ENCODE measurements at places on chromosomes 11 and 22.

DNA sequence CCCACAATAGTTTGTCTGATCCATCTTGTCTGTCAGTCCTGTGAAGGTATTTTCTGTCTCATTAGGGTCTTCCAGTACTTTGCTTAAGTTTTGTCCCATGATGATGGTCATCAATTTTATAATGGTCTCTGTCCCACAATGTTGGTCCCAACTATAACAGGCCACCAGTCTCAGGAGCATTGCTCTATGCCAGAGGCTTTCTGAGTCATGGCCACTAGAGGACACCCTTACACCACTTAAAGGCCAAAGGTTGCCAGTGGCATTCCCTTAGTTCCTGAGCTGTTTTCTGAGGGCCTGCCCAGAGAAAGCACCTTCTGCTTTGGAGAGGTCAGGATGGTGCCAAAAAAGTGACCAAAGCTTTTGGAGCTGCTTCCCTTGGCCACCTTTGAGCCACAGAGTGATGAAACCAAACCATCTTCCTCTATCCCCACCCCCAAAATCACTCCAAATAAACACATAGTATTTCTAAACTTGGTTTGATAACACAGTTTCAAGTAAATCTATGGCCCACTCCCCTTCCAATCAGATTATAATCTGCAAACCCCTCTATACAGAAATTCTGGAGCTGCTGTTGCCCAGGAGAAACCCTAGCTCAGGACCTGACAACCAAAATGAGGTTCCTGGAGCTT is 19.3 kb downstream of the EIF3F start:
- DNase-seq: no peak

DNA sequence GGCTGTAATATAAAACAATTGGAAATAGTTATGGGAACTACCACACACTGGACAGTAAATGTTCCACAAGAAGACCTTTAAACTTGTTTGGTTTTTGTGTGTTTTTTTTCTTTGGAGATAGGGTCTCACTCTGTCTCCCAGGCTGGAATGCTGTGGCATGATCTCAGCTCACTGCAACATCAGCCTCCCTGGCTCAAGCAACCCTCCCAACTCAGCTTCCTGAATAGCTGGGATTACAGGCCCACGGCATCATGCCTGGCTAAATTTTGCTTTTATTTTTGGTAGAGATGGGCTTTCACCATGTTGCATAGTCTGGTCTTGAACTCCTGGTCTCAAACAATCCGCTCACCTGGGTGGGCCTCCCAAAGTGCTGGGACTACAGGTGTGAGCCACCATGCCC is 121.0 kb downstream of the MPPED2 start:
- DNase-seq: no peak

DNA sequence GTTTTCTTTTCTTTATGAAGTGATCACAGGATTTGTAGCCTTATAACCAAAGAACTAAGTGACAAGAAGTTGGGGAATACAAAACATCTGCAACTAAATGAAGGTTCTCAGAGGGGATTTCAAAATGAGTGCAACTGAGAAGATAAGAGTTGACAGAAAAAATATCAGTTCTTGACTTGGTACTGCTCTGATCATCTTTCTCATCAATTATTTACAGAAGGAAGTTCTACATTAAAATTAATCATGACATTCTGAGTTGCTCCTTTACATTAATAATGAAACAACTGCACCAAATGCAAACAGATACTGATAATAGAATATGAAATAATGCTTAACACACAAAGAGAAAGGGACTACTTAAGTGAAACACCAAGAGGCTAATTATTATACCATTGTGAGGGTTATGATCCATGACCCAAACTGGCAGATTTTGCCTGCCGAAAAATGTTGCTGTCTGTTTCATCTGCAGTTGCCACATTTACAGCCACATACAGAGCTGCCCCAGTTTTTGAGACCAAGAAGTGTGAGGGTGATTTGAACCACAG is 561.9 kb upstream of the ANO5 start:
- no peak for DNase-seq

- no peak for DNase-seq
These were observed 163.0 kb downstream of the KIRREL3 start for GRCh38 chr11:126837581-126837980.

GRCh38 chr11:82927264-82927880 is 25.8 kb downstream of the DDIAS start:
- no peak for DNase-seq

GRCh38 chr11:24833573-24833972 is 336.7 kb downstream of the LUZP2 start:
- DNase-seq: no peak

DNA sequence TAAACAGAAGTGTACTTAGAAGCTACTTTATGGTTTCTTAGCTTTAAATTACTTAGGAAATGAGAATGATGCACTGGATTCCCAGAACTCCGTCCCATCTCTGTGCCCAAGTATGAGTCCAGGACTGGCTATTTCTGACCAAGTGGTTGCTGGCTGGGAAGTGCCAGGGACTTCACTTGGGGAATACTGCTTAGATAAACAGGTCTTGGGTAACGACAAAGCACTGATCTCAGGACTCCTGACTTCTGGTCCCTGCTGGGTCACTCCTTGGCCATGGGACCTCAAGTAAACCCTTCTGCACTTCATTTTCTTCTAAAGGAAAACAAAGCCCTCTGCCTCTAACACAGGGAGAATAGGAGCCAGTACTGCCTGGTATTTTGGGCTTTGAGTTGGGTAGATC is 27.9 kb downstream of the ABTB2 start:
- DNase-seq: no peak

DNA sequence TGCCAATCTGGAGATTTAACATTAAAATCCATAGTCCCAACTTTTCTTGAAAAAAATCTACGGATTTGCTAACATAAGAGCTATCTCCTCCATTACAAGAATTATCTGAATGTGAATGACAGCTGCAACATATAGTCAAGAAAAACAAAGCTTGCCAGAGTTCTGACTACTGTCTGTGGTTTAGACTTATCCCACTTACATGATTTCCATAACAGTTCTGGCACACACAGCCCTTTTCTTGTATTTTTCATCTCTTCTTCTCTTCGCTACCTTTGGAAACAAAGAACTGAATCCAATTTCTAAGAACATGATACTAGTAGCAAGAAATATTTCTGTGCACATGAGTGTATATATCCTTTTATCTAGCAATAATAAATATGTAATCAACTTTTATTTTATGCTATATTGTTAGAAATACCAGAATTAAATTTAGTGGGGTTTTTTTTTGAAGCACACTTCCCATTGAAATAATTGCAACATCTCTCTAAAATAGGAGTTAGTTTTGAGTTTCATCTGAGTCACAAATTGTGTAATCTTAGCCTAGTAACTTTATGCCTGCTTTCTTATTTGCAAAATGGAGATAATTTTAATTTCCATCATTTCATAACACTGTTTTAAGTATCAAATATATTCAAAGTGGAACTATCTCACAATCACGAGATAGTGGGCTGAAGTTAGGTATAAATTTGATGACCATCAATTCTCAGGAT is 1217.6 kb downstream of the JRKL start:
- DNase-seq: no peak

GRCh38 chr11:125345421-125346178 is 150.5 kb downstream of the FEZ1 start:
- DNase-seq: peak; percentile 5

GRCh38 chr11:25859776-25860175 is 472.2 kb upstream of the ANO3 start:
- DNase-seq: no peak

Measured in stimulated activated CD8-positive, alpha-beta memory T cell treated with anti-CD3 and anti-CD28 coated beads, Interleukin-4, amount 100 ng/mL, for 1 hour (primary cell).